ENCODE measurements at places on chromosomes 11 and 22. TPM values are rescaled to one million over a fixed set of nuclear protein-coding genes. Genes with fewer than 3 reads are reported as not detected.

ZNF215 gene
- 0.23 TPM for total RNA-seq

MGAT3 gene
- total RNA-seq, result 1.2 TPM

APOA1 gene
- not detected for total RNA-seq

ACR gene
- total RNA-seq, result not detected

TMEM86A gene
- total RNA-seq, result 1.0 TPM

FOSL1 gene
- total RNA-seq, result 11.9 TPM

CD6 gene
- total RNA-seq, result 298 TPM

NDUFS8 gene
- 128 TPM for total RNA-seq

CDKN1C gene
- 2.6 TPM for total RNA-seq

FDXACB1 gene
- total RNA-seq, result 2.8 TPM

PGA5 gene
- total RNA-seq, result not detected

ST14 gene
- total RNA-seq, result not detected

OR51E2 gene
- total RNA-seq, result not detected

RIMBP3B gene
- total RNA-seq, result 0.12 TPM

TNRC6B gene
- total RNA-seq, result 62.5 TPM

PTPRJ gene
- total RNA-seq, result 50.6 TPM

SYT7 gene
- not detected for total RNA-seq

APOC3 gene
- not detected for total RNA-seq

THRSP gene
- not detected for total RNA-seq

TCP11L1 gene
- total RNA-seq, result 15.7 TPM

ANKK1 gene
- total RNA-seq, result 0.12 TPM

OR52I2 gene
- not detected for total RNA-seq

BSX gene
- not detected for total RNA-seq
